ENCODE measurements at places on chromosomes 6 and 20.

GRCh38 chr6:41727705-41728072 is 7.7 kb downstream of the TFEB start:
- no peak for DNase-seq

DNA sequence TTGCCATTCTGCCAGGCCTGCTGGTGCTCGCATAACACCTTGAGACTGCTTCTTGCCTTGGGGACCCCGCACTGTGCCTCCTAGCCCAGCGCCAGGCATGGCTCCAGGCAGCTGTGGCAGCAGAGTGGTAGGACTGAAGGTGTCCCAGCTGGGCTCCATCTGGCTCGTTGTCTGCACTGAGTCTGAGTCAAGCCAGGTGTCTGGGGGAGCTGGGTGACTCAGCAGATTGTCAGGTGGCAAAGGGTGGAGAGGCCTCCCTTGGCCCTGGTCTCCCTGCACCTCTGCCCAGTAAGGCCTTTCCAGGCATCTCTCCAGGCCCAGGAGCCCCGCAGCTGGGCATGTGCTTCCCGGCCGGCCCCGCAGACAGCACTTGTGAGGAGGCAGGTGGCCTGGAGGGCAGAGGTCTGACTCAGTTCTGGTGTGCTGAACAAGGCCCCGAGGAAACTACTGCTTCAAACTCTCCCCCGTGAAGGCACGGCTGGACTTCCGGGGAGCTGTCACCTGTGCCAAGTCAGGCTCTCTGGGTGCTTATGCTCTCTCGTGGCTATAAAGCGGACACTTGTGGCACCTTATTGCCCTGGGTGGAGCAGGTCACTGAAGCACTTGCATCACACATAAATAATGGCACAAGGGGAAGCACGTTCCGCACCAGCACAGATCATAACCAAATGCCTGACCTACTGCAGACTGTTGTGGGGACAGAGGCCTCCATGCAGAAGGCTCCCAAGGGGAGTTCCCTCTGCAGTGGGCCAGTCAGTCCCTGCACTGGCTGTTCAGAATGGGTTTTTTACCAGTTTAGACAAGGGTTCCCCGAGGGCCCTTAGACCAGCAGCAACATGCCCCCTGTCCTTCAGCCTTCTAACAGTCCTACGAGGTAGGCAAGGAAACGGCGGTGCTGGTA is 27.5 kb downstream of the FOXC1 start:
- no peak for DNase-seq

DNA sequence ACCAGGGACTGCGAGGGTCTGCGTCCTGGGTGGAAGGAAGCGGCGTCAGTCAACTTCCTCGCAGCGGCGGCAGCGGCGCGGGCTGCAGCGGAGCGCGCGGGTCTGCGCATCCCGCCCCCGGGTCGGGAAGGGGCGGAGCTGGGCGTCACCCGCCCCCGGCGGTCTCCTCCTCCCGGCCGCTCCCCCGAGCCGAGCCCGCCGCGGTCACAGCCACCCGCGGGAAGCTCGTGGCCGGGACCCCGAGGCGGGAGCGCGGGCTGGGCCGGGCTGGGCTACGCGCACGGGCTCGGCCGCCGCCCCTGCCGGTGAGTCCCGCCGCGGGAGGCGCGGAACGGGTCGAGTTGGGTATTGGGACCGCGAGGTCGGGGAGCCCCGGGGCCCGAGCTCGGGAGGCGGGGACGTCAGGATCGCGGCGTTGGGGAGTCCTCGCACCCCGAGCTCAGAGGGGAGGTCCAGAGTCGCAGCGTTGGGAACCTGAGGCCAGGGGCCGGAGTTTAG is at the start of gene PAQR8:
PAQR8 (plus strand) TSS at position 207 of the 498 bp plus-strand sequence. CDS start 41,063 bp downstream, outside the sequence.
- DNase-seq: peak; percentile 84

DNA sequence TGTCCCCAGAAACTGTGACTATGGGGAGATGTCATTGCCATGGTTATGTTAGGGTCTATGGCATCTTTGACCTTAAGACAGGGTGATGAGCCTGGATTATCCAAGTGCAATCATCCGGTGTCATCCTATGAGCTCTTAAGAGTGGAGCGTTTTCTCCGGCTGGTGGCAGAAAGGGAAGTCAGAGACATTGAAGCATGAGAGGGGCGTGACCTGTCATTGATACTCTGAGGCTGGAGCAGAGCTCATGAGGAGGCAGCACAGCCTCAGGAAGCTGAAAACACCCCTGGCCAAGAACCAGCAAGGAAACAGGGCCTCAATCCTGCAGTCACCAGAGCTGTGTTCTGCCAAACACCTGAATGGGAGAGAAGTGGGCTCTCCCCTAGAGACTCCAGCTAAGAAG is 59.6 kb downstream of the ANKRD60 start:
- DNase-seq: no peak

DNA sequence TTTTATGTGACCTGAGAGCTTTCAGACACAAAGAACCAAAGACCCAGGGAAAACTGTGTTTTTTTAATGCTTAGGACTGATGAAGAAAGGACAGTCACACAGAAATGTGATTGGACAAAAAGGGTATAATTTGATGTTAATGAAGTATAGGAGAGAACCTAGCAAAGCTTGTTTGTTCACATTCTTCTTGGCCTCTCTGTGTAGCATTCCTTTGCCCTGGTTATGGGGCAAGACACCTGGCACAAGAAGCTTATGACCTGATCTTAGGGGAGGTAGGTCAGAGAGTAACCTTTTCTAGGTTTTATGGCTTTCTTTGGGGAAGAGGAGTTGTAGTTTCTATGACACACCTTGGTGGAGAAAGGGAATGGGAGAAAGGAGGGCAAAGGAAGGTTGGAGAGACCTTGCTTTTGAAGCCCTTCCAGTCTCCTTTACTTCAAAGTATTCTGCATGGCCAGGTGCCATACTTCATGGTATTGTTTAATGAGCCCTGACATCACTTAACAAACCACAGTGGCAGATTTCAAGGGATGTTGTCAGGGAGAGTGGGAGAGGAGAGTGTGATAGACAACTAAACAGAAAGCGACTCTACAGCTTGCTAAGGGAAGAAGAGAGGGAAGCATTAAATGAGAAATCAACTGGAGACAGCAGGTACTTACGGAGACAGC is 701.8 kb upstream of the FLRT3 start:
- DNase-seq: no peak

- no peak for DNase-seq
Observed at GRCh38 chr6:74991573-74992332, 214.1 kb downstream of the COL12A1 start.

DNA sequence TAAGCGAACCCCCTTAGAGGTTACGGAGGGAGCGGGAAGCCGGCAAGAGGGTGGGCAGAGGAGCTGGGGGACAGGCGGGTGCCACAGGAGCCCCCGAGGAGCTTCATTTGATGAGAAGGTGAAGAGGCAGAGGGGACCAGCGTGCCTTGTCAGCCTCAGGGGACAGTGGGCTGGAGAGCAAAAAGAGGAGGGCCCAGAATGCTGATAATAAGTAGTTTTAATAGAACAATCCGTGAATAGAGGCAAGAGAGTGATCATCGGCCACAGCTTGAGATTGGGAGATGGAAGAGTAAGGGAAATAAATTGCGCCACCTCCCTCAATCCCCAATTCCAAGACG is 1.3 kb downstream of the COL19A1 start:
- no peak for DNase-seq

All from activated naive CD4-positive, alpha-beta T cell treated with anti-CD3 and anti-CD28 coated beads, Interleukin-2, amount 10 ng/mL, durations not matched to agents 7 days and 5 days (primary cell).